ENCODE measurements at places on chromosomes 7 and 10.
A peak's percentile ranks its signal among the peaks of the same experiment; 100 is the strongest.

DNA sequence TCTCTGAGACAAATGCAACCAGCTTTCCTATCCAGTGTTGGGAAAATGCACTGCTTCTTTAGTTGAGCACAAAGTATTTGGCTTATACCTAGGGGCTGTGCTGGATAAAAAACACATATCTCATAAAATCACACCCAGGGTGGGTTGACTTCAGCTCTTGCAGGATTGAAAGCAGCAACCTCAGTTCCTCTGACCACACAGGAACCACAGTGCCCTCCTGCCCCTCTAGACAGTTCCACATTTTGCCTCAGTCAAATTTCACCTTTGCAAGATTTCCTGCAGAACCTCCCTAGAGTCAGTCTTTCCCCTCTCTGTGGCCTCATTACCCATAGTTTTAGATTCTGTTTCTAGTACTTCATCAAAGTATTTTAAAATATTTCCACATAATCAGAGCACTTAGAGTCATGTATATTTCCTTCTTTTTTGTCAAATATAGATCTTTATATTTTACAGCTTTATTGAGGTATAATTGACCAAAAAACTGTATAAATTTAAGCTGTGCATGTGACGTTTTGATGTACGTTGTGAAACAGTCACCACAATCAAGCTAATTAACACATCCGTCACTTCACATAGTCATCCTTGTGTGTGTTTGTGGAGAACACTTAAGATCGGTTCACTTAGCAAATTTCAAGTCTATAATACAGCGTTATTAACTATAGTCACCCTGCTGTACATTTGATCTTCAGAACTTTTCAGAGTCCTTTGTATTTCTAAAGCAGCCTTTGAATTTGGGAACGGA lies 37.0 kb upstream of the EGR2 start:
- no peak for DNase-seq
- H3K36me3 ChIP-seq = no peaks in the 10 kb centered on the region
- H3K4me3 ChIP-seq = no peak overlapping the region
- H3K27me3 ChIP-seq = no peaks in the 10 kb centered on the region
- H3K27ac ChIP-seq = no peak overlapping the region

GRCh38 chr10:33267708-33268107 lies 66.8 kb downstream of the NRP1 start:
- no peaks in the 10 kb centered on the region for H3K27me3 ChIP-seq
- peak overlapping the region; percentile 31 for H3K27ac ChIP-seq
- H3K36me3 ChIP-seq = peaks cover 11% of the 10 kb centered on the region
- no peak overlapping the region for H3K4me3 ChIP-seq

DNA sequence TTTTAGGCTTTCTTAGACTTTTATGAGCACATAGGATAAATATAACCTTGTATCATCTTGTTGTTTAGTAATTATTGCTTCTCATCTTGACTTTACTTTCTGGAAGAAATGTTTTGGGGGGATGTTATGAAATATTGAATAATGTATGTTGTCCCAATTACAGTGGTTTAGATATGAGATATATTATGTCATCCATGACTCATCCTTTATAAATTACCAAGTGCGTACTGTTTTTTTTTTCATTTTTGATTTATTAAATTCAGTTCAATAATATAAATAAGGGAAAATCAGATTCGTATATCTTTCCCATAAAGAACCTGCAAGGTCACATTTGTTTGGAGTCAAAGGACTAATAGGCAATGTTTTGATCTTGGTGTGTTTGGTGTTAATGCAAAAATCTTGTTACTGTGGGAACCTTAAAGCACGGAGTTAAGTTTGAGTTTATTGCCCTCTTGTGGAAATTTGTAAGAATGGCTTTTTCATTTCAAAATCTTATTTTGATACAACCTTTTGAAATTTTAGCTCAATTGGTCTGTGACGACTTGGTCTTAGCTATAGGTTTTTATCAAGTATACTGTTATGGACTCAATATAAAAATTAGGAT lies 108.6 kb downstream of the SRI start:
- H3K4me1 ChIP-seq = no peaks in the 10 kb centered on the region
- peak; percentile 73 for DNase-seq
- H3K27me3 ChIP-seq = no peaks in the 10 kb centered on the region
- H3K27ac ChIP-seq = no peak overlapping the region

GRCh38 chr7:139118805-139119485 lies 9.4 kb upstream of the ZC3HAV1 start:
- H3K4me1 ChIP-seq = no peaks in the 10 kb centered on the region
- DNase-seq = peak; percentile 12
- no peak overlapping the region for H3K27ac ChIP-seq
- H3K4me3 ChIP-seq = no peak overlapping the region
- H3K27me3 ChIP-seq = peaks cover 9% of the 10 kb centered on the region
- no peaks in the 10 kb centered on the region for H3K36me3 ChIP-seq

DNA sequence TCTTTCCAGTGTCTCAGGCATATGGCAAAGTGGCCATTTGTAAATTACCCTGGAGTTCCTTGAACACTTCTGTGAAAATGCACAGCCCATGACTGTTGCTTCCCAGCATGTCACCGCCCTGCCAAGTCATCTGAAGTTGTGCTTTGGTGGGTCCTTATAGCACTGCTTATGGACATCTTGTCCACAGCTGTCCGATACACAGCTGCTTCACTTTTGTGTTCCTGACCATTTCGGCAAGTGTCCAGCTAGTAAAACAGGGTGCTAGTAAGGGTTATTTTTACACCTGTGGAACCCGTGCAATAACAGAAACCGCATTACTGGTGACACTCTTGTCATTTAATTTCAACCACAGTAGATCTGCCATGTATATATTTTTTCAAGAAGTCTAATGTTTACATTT lies 29.7 kb downstream of the PIP4K2A start:
- no peak overlapping the region for H3K4me3 ChIP-seq
- no peaks in the 10 kb centered on the region for H3K36me3 ChIP-seq
- peaks cover 9% of the 10 kb centered on the region for H3K4me1 ChIP-seq
- no peaks in the 10 kb centered on the region for H3K27me3 ChIP-seq
- no peak overlapping the region for H3K27ac ChIP-seq

- H3K27me3 ChIP-seq = no peaks in the 10 kb centered on the region
- DNase-seq = peak; percentile 76
- H3K36me3 ChIP-seq = no peaks in the 10 kb centered on the region
- H3K27ac ChIP-seq = no peak overlapping the region
- H3K4me3 ChIP-seq = no peak overlapping the region
- no peaks in the 10 kb centered on the region for H3K4me1 ChIP-seq
Observed at GRCh38 chr7:85471740-85472139, 284.9 kb upstream of the SEMA3D start.

All from fibroblast of lung (primary cell).